Fibroblast of lung (primary cell): ENCODE measurements at places on chromosomes 16 and 17. TPM values are rescaled to one million over a fixed set of nuclear protein-coding genes. Genes with fewer than 3 reads are reported as not detected.

The XAF1 gene
- 57.5 and 98.9 TPM in 2 replicates for total RNA-seq

The SLFN14 gene
- total RNA-seq = not detected in 2 replicates

The DPEP3 gene
- not detected in 2 replicates for total RNA-seq

The CACNG1 gene
- not detected in 2 replicates for total RNA-seq

The NOTUM gene
- 0.50 and 0.51 TPM in 2 replicates for total RNA-seq

The TEX19 gene
- total RNA-seq = 0.17 TPM in 1 of 2 replicates, not detected in the other

The HES7 gene
- under 0.01 TPM in 1 of 2 replicates, not detected in the other for total RNA-seq

The SAT2 gene
- total RNA-seq = 54.3 and 55.5 TPM in 2 replicates

The ADAD2 gene
- not detected in 2 replicates for total RNA-seq

The FBXW10 gene
- under 0.01 and 0.17 TPM in 2 replicates for total RNA-seq

The CMC2 gene
- total RNA-seq = 35.2 and 70.5 TPM in 2 replicates

The AOC3 gene
- total RNA-seq = 0.17 and 0.26 TPM in 2 replicates

The BRIP1 gene
- total RNA-seq = 2.6 and 4.0 TPM in 2 replicates

The CLEC3A gene
- total RNA-seq = not detected in 2 replicates

The USH1G gene
- total RNA-seq = under 0.01 TPM in 1 of 2 replicates, not detected in the other

The PCGF2 gene
- total RNA-seq = 2.3 and 4.0 TPM in 2 replicates

The C17orf50 gene
- not detected in 2 replicates for total RNA-seq

The CCT6B gene
- total RNA-seq = 0.77 and 1.2 TPM in 2 replicates

The CIBAR2 gene
- total RNA-seq = not detected in 2 replicates

The C16orf74 gene
- total RNA-seq = 5.4 and 6.4 TPM in 2 replicates

The KRTAP3-3 gene
- total RNA-seq = not detected in 2 replicates
